ENCODE measurements at places on chromosomes 1 and 21. TPM values are rescaled to one million over a fixed set of nuclear protein-coding genes. Genes with fewer than 3 reads are reported as not detected.

DNA sequence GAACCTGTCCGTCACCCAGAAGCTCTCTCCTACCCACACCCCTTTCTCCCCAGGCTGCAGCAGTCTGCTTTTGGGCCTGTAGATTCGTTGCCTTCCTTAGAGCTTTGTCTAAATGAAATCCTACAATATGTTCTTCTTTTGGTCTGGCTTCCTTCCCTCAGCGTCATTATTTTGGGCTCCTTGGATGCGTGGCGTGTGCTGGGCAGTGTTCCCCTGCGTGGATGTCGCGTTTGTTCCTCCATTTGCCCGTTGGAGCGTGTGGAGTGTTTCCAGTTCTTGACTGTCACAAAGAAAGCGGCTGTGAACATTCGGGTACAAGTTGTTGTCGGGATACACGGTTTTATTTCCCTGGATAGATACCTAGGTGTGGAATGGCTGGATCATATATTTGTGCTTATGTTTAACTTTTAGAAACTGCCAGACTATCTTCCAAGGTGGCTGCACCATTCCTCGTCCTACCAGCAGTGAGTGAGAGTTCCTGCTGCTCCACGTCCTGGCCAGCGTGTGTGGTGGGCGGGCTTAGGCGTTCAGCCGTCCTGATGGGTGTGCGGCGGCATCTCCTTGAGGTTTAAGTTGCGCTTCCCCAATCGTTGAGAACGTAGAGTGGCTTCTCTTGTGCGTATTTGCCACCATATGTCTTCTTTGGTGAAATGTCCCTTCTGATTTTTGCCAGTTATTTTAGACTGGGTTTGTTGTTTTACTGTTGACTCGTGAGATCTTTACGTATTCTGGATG is 31.7 kb downstream of the SKI start:
- DNase-seq: no peak

DNA sequence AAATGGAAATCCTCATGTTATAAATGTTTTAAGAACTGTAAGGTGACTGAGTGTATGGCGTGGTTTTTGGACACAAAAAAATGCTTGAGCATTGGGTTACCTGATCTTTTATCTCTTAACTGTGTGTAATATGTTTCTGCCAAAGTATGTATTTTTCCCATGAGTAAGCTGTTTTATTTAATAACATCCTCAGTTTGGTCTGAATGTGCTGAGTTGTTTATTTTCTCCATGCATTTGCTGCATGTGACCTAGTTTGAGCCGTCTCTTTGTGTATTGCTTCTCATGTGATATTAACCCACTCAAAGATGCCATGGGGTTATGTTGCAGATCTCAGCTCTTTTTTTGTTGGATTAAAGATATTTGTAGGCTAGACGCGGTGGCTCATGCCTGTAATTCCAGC is 6.1 kb upstream of the LYPLA2 start:
- no peak for DNase-seq

- DNase-seq: no peak
Measured at GRCh38 chr1:165560883-165561656, 17.3 kb downstream of the LRRC52 start.

GRCh38 chr1:30489737-30490389 is 233.5 kb downstream of the MATN1 start:
- no peak for DNase-seq

GRCh38 chr1:66752000-66752592 is at the start of gene DYNLT5:
Gene DYNLT5 (plus strand): TSS chr1:66752459. CDS start chr1:66754659, 2,200 bp downstream.
- no peak for DNase-seq

DNA sequence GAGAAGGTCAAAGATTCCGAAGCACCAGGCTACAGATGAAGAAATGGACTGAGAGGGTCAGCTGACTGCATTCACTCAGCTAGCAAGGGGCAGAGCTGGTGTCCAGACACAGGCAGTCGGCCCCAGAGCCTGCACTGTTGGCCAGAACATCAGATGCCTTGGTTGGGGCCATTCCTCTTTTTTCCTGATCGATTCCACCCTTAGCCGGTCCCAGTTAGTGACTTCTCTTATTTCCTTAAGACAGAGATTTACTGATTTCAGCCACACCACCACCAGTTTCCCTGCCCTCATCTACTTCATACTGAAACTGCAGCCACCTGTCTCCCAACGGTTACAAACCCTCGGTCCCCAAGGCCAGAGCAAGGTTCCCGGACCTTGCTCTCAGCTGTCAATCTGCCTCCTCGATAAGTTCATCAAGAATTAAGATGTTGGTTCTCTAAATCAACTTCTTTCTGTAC is 11.5 kb downstream of the CD58 start:
- no peak for DNase-seq

Gene SLC35D1
- 17.5 TPM for total RNA-seq

Gene SLAMF7
- total RNA-seq: 97.4 TPM
